ENCODE measurements at places on chromosomes 2 and 18.

DNA sequence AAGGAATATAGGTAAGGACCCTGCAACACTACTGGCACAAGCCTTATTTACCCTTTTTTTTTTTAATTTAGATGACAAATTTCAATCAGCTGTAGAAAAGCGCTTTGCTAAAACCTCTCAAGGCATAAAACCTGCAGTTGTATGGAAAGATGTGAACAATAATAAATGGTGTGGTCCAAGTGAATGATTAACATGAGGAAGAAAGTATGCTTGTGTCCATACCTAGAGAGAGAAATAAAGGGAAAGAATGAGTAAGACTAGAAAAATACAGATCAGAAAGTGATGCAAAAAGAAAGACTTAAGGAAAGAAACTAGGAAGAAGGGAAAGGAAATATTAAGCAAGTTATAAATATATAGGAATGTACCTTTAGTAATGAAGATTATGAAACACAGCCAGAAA is 119.2 kb upstream of the SCN7A start:
- no peak for DNase-seq

DNA sequence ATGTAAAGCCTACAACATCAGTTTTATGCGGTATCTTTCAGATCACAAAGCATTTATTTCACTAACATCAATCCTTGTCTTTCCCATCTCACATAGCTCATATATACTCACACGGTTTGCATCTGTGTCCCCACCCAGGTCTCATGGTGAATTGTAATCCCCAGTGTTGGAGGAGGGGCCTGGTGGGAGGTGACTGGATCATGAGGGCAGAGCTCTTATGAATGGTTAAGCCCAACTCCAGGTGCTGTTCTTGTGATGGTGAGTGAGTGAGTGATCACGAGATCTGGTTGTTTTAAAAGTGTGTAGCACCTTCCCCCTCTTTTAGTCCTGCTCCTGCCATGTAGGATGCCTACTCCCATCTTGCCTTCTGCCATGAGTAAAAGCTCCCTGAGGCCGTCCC is 42.0 kb downstream of the PARD6G start:
- DNase-seq, result no peak

- DNase-seq, result no peak
Measured at GRCh38 chr2:215498431-215498830, 62.6 kb upstream of the FN1 start.

DNA sequence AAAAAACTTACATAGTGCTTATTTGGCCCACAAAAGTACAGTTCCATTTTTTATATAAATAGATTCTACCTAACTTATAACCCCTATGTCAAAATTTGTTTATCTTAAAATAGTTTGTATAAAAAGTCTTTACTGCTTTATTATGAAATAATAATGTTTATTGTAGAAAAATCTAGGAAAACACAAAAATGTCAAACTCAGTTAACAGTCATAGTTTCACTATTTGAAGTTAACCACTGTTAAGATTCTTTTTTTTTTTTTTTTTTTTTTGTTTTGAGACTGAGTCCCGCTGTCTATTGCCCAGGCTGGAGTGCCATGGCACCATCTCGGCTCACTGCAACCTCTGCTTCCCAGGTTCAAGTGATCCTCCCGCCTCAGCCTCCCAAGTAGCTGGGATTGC is 26.5 kb upstream of the ABI2 start:
- DNase-seq, result no peak

- DNase-seq, result no peak
Measured at GRCh38 chr2:72883356-72883962, 3.7 kb upstream of the SPR start.

GRCh38 chr2:60306267-60306861 is 247.1 kb downstream of the BCL11A start:
- DNase-seq, result no peak

DNA sequence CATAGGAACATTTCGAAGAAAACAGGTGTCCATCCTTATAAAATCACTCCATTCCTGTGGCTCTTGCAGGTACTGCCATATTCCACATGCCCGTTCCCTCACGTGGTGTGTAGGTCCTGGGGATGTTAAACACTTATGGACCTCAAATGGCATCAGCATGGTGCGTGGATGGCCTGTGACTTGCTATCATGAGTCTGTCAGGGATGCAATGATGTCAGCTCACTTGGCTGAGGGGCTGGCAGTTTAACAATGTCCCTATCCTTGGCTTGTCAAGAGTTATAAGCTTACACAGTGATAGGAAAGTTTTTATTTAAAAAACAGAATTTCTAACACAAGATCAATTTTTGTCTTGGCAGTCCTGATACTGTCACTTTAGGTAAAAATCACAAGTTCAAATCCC is 28.8 kb downstream of the MAIP1 start:
- DNase-seq, result no peak

DNA sequence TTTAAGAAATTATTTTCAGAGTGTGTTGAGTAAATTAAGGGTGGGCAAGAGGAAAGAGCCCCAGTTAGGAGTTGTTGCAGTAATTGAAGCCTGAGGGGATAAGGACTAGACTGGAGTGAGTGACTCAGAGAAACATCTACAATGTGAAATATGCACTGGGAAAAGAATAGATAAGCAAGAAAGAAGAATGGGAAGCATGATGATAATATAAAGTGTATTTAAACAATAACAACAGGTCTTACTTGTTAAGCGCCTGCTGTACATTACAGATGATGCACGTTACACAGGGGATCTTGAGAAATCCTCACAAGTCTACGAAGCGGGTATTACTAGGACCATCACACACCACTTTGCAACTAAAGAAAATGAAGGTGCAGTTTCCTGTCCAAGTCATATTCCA is 73.6 kb upstream of the STK17B start:
- no peak for DNase-seq

DNA sequence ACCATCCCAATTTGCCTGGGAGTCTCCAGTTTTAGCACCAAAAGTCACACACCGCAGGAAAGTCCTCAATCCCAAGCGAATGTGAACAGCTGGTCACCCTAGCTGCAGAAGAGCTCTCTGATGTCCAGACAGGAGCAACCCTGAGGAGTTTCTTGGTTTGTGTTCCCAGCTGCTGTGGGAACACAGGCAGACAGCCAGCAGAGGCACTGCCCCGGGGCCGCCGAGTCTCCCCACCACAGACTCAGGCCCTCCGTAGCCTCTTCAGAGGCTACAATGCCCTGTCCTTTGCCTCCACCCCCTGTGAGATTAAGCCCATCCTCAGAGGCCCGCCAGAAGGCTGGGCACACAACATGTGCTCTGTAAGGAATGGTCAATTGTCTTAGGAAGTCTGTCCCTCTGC is 111.5 kb downstream of the TTC32 start:
- DNase-seq, result no peak

GRCh38 chr2:8488001-8488738 is 193.7 kb upstream of the ID2 start:
- no peak for DNase-seq

GRCh38 chr2:232387451-232388171 is 9.1 kb downstream of the ALPP start:
- DNase-seq, result no peak

- DNase-seq, result no peak
Measured at GRCh38 chr18:7000484-7001096, 117.0 kb downstream of the LAMA1 start.

- DNase-seq, result no peak
Measured at GRCh38 chr18:67969458-67969857, 452.9 kb upstream of the DSEL start.

- DNase-seq, result no peak
Measured at GRCh38 chr2:144480285-144480684, 39.6 kb downstream of the ZEB2 start.

DNA sequence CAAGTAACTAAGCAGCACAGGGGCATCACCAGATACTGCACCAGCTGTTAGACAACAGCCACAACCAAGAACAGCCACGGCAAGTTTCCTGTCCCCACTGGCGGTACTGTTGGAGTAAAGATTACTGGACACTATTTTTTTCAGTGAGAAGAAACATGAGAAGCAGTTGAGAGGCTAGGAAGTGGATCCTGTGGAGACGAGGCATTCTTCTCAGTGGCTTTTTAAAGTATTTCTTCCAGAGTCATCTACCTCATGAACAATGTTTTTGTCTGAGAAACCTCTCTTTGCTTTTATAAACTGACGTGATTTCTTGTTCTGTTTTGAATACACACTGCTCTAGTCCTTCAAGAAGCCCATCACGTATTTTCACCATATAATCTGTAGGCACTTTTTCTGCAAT is 18.8 kb downstream of the TM4SF20 start:
- no peak for DNase-seq

GRCh38 chr2:151827564-151828142 is 568 bp downstream of the ARL5A start:
- no peak for DNase-seq

DNA sequence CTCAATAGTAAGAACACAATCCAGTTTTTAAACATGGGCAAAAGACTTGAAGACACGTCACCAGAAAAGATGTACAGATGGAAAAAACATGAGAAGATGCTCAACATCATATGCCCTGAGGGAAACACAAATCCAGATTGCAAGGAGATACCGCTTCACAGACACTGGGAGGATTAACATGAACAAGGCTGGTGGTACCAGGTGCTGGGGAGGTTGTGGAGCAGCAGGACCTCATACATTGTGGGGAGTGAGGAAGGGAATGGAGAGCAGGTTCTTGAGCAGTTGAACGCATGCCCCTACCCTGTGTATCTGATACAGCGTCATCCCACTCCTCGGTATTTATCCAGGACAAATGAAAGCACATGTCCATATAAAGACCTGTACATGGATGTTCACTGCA is 72.1 kb downstream of the ARHGEF4 start:
- DNase-seq, result no peak

DNA sequence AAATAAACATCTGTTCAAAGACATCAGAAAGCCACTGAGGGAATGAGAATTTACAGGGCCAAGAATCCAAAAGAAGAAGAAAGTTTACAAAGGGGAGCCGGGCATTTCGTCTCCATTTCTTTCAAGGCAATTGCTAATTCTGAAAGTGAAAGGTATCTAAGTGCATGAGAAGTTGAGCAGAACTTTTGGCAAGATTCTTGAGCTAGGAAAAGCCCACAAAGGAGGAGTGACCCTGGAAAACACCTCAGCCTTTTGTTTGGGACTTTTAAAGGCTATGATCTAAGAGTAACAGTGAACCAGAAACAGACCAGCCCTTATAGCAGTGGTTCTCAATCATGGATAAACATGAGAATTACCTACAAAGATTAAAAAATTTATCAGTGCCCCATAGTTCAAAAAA is 87.4 kb downstream of the MDH1 start:
- DNase-seq, result no peak

DNA sequence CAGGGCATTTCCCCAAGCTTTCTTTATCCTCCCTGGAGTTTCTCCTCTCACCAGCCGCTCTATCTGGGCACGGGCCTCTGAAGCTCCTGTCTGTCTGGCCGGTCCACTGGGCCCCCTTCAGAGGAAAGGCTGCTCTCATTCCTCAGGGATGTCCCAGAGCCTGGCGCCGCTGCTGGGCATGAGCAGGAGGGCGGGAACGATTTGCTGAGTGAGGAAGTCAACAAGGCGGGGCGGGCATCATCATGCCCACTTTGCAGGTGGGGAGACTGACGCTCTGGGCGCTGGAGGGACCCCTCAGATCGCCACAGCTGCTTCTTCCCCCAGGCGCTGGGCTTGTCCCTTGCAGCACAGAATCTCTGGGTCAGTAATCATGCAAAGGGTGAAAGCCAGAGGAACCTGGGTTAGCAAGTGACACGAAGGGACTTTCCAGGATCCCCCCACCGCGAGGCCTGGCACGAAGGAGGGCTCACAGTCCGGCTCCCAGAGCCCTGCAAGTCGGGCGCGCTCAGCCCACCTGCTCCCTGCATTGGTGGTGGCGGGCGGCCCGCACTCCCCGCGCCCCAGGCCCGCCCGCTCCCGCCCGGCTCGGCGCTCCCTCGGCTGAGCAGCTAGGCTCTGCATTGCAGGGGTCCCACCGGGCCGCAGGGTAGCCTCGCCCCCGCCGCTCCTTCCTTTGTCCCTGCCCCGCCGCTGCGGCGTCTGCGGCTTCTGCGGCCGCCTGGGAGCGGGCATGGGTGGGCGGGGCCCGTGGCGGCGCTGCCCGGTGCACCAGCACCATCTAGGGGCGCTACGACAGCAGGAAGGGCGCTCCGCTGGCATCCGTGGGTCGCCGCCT is 157.8 kb downstream of the CYRIA start:
- no peak for DNase-seq

- no peak for DNase-seq
Measured at GRCh38 chr2:181806039-181806392, 85.5 kb upstream of the ITPRID2 start.

DNA sequence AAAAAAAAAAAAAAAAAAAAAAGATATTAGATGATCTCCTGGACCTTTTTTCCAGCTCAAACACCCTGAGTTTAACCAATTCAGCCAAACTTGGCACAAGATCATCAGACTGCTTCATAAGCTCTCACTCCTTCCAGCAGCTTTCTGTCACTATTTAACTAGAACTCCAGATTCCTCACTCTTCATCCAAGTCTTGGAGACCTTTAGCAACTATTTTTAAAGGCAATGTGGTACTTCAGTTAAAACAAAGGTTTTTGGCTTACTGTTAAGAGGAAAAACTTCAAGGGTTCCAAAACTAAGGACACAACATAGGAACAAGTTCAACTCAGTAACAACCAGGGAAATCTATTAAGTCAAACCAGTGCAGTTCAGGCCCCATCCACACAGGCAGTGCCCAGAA is 23.2 kb downstream of the LAMA1 start:
- no peak for DNase-seq

GRCh38 chr2:200913654-200914053 is 24.5 kb downstream of the NIF3L1 start:
- no peak for DNase-seq

- no peak for DNase-seq
Measured at GRCh38 chr18:11529081-11529480, 80.3 kb upstream of the SLC35G4 start.

GRCh38 chr2:55151733-55152433 is 80.2 kb downstream of the CLHC1 start:
- DNase-seq, result no peak

GRCh38 chr2:219836647-219837177 is 209.3 kb downstream of the SLC4A3 start:
- no peak for DNase-seq

DNA sequence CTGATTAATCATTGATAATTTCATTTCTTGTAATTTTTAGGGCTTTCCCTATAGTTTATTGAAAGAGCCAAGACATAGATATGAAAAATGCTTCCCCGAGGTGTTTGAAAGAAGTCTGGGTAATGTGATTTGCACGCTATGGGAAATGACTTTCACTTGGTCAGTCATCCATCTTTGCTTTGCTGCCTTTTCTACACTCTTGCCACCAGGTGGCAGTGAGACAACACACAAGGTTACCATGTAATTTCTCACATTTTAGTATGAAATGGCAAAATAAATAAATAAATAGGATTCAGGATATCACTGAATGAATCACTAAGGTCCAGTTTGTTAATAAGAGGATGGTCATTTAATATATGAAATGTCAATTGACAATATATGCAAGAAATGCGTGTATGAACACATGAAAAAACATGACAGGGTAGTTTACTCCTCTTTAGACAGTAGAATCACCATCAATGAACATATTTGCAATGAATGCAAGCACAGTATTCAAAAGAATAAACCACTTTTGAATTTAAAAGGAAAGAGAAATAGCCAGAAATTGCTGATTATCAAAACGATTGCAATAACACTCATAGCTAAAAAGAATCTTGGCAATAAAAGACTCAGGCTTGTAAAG is 52.2 kb upstream of the KCNH7 start:
- no peak for DNase-seq
